ENCODE measurements at places on chromosomes 1 and 21. TPM values are rescaled to one million over a fixed set of nuclear protein-coding genes. Genes with fewer than 3 reads are reported as not detected.
A peak's percentile ranks its signal among the peaks of the same experiment; 100 is the strongest.

DNA sequence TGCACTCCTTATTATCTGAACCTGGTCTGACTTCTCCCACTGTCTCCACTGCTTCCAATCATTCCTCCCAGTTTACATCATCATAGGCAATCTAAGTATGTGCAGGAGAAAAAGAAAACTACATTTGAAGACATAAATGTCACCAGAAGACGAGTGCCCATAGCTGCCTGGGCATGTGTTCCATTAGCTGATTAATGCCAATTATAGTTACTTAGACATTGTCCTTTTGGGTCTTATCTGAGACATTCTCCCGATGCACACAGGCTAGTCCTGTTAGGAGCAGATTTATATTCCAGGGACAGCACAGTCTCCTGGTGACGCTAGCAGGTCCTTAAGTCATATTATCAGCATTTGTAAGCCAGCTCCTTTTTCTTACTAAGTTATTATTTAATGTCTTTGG, 52.6 kb upstream of the PTGFRN start:
- DNase-seq, result no peak

GRCh38 chr21:45747233-45747766, 103.8 kb downstream of the PCBP3 start:
- DNase-seq, result no peak

DNA sequence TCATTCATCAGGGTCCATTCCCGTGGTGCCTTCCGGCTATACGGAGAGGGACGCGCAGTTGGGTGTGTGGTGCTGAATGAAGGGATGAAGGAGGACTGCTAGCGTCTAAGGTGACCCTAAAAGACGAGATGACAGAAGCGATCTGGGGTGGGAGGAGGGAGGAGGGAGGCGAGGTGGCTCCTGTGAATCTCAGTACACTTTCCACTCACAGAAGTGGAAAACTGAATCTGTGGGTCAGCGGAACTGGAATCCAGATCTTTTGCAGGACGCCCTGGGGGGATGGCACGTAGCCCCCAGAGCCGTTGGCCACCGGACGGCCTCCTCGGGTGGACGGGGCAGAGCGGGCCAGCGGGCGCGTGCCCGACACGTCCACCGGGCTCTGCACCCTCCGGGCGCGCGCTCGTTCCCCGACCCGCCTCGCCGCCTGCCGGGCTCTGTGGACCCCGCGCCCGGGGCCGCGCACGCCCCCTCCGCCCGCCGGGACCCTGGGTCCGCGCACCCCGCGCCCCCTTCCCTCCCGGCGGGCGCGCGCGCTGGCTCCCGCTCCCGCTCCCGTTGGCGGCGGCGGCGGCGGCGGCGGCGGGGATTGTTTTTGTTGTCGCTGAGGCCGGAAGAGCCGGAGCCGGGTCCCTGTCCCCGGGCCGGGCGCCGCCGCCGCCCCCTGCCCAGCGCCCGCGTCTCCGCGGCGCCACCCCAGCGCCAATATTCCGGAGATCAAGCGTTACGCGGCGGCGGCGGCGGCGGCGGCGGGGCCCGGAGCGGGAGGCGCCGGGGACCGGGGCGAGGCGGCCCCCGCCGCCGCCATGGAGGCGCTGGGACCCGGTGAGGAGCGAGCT, at the start of gene AGO4:
TSS of gene AGO4 (plus strand) at position 403 of the 836 bp plus-strand sequence. CDS start at position 804, 401 bp downstream.
- DNase-seq, result peak; percentile 64

Gene KRTAP19-5
- total RNA-seq, result not detected

Gene HECTD3
- total RNA-seq, result 23.8 TPM
